ENCODE measurements at places on chromosomes 5 and 9.

DNA sequence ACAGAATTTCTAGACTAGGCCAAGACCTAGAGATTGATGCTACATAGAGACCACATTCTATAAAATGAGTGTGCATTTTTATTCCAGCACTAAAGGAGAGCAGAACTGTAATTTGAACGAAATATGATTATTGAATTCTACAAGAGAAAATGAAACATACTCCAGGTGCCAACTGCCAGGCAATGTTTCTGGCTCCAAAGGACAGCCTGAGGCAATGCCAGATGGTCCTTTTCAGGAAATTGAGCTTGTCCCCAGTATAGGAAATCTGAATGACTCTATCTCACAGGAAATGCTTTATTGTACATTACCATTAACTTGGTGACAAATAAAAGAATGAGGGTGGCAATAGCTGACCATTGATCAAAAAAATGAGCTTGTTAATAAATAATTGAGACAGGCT lies 28.8 kb upstream of the RASGRF2 start:
- DNase-seq, result no peak

GRCh38 chr5:177588413-177588909 lies 3.5 kb upstream of the TMED9 start:
- DNase-seq, result no peak

DNA sequence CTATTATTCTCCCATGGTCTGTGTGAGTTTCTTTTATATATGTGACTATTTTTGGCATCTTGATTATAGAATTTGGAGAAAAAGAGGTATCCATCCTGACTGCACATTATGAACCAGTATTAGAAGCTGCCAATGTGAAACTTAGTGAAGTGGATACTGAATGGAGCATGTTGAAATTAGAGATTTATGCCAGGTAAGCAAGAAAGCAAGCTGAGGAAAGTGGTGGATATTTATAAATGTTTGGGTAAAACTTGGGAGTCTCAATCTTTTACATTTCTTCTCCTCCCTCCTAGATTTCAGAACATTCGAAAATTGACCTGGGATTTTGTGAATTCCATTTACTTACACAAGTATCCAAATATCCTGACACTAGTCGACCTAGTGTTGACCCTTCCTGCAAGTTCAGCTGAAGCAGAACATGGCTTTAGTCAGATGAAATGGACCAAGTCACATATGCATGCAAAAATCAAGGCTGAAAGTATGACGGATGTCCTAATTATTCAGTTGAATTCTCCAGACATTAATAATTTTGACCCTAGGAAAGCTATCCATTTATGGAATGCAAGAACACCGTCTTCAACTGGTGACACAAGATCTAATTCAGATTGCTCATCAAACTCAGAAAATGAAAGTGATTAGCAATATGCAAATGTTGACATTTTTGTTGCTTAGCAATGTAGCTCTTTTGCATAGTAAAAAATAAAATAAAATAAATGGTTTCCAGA lies 66.8 kb upstream of the IL7R start:
- no peak for DNase-seq

GRCh38 chr5:103327893-103328292 lies 69.3 kb downstream of the MACIR start:
- DNase-seq, result no peak

DNA sequence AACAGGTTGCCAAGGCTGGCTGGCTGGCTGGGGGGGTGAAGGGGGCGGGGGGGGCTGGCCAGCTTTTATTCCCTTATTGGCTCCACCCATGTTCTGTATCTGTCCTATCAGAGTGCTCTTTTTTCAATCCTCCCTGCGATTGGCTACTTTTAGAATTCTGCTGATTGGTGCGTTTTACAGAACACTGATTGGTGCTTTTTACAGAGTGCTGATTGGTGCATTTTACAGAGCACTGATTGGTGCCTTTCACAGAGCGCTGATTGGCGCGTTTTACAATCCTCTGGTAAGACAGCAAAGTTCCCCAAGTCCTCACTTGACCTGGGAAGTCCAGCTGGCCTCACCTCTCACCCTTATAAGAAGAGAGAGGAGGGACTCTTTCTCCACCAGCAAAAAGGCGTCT lies 175.9 kb downstream of the ERCC6L2 start:
- DNase-seq, result no peak

Data from keratinocyte (primary cell).